HFF-Myc (cell line): ENCODE measurements at places on chromosomes 2 and 18.
A peak's percentile ranks its signal among the peaks of the same experiment; 100 is the strongest.

GRCh38 chr2:54065411-54065810 is 50.0 kb upstream of the ACYP2 start:
- peak; percentile 45 for DNase-seq

GRCh38 chr2:138373993-138374408 is 127.6 kb upstream of the SPOPL start:
- no peak for DNase-seq

GRCh38 chr18:46574743-46575115 is 82.3 kb downstream of the LOXHD1 start:
- no peak for DNase-seq

GRCh38 chr18:60485201-60485600 is 112.6 kb upstream of the MC4R start:
- no peak for DNase-seq

DNA sequence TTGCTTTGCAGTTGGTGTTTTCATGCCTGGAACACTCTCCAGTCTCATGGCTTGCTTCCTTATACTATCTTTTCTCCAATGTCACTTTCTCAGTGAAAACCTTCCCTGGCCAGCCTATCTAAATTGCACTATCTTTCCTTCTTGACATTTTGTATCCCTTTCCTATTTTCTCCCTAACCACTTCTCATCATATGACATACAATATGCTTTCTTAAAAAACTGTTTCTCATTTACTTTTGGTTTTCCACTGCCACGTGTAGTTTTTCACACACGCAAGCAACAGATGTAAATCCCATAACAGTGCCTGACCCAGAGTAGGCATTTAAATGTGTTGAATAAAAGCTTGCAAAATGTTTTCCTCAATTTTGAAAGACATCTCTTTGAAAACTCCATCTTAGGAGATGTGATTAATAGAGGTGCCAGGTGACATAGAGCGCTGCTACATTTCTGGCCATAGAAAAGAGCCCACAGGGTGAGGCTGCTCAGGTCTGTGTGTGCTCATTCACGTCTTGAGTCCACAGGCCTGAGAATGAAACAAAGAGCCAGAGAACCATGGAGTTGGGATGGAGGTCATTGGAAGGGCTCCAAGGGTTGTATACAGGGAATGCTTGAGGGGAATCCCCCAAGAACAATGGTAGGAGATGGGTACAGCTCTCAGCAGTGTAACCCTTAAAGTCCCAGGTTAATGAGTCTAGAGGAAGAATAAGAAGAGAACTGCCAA is 12.7 kb downstream of the ZNF24 start:
- DNase-seq: no peak

- no peak for DNase-seq
Observed at GRCh38 chr2:100852999-100853908, 33.3 kb downstream of the NPAS2 start.

DNA sequence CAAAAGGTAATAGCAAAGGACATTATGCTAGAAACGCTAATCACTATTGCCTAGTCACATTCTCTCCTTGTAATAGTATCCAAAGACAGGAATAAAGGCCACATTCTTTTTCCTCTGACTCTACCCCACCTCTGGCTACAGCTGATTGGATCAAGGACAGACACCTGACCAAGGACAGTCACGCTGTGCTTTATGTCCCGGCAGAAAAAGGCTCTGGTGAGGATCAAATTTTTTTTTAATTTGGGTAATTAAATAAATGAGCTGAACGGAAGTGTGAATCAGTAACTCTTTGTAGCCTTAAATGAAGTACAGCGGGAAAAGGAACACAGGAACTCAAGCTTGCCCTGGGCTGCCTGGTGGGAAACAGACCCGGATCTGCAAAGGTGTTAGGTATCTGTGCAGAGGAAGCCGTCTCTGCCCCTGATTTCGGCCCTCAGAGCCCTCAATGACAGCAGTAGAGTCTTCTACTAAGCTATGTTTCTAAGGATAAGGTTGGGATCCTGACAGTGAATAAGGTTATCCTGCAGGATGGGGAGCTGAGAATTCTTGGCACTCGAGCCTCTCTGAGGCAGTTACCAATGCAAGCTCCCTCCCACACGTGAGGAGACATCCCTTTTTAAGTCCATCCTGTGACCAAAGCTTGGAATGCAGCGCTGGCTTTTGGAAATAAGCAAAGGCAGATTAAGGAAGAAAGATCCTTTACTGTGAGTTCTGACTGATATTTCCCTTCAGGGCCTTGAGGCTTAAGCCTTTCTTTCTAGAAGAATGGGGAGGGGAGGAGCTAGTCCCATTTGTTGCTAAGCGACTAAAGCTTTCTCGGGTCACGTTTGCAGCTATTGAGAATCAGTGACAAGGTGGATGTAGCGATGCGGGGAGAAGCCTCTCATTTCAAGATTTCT is 37.8 kb upstream of the IKZF2 start:
- DNase-seq: peak; percentile 4
